Smooth muscle cell of the brain vasculature (primary cell): ENCODE measurements at places on chromosomes 16 and 17.

DNA sequence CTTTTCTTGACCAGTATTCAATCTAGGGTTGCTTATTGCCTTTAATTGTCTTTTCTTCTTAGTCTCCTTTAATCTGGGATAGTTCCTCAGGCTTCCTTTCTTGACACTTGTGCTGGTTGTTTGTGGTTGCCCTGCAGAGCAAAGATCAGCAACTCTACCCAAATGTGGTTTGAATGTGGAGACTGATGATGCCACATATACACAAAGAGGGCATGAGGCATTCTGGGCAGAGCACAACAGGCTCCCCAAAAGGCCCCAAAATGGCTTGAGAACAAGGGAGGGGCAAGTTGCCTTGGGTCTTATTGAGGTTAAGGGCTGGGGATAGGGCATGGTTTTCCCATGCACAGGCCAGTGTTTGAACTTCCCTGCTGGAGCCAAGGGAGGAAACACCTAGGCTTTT lies 29.8 kb upstream of the HOXB9 start:
- no peak for DNase-seq

- DNase-seq, result no peak
These were observed 235.5 kb downstream of the SHISA9 start for GRCh38 chr16:13136901-13137300.

GRCh38 chr17:41505007-41505808 lies at the start of gene KRT13:
KRT13 (minus strand) TSS chr17:41505612; CDS start chr17:41505550, 62 bp downstream.
- no peak for DNase-seq

GRCh38 chr16:31258366-31258765 lies 1.4 kb upstream of the ITGAM start:
- no peak for DNase-seq

DNA sequence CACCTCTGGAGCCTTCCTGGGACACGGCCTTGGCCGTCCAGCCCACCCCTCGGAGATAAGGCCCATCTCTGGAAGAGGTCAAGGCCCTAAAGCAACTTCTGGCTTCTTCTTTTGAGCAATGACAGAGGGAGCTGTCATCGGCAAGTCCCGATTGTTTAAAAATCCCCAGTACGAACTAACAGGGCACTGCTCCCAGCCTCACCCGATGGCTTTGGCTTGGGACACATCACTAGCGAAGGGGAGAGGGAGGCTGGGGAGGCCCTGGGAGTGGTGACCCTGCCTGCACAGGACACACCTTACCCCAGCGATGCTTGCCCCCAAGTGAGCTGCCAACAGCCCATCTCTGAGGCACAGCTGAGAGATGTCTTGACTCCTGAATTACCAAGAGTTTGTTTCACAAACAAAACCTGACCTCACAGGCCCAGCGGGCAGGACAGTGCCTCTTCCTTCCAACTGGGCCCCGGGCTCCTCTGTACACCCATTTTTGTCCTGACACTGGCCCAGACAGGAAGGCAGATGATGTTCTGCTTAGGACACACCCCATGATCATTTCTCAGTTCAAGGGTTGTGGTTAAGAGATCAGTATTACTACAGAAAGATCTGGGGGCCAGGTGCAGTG lies 4.8 kb downstream of the SYNGR2 start:
- DNase-seq, result no peak

GRCh38 chr17:10741416-10742135 lies 11.8 kb upstream of the TMEM220 start:
- DNase-seq, result no peak

GRCh38 chr17:74445158-74445557 lies 13.3 kb downstream of the GPRC5C start:
- DNase-seq, result no peak

DNA sequence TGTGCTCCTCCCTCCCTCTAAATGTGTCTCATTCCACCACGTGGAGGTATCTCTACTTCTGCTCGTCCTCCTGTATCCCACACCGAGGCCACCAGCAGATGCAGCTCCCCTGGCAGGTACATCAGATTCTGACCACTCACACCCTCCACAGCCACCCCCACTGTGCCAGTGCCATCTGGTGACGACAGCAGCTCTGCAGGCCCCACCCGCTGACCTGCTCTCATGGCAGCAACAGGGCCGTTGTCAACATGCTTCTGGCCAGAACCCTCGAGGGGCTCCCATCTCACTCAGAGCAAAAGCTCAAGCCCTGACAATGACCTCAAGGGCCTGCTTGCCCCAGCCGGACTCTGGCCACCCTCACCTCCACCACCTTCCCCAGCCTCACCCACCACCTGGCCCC lies 93.4 kb downstream of the AMFR start:
- DNase-seq, result no peak

DNA sequence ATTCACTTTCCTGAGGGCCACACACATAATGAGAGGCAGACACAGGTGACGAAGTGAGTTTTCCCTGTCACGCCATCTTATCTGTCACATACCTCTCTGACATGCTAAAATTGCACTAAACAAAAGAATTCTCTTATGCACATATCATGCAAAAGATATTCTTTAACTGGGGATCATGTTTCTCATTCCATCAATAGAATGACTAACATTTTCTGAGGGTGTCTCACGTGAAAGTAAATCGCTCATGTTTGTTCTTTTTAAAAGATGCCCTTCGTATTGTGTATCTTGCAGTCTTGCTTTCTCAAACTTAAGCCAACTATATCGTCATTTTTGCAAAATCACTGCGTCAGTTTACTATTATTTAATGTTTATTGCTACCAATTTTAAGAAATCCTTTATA lies 306.4 kb downstream of the WWOX start:
- DNase-seq, result no peak

DNA sequence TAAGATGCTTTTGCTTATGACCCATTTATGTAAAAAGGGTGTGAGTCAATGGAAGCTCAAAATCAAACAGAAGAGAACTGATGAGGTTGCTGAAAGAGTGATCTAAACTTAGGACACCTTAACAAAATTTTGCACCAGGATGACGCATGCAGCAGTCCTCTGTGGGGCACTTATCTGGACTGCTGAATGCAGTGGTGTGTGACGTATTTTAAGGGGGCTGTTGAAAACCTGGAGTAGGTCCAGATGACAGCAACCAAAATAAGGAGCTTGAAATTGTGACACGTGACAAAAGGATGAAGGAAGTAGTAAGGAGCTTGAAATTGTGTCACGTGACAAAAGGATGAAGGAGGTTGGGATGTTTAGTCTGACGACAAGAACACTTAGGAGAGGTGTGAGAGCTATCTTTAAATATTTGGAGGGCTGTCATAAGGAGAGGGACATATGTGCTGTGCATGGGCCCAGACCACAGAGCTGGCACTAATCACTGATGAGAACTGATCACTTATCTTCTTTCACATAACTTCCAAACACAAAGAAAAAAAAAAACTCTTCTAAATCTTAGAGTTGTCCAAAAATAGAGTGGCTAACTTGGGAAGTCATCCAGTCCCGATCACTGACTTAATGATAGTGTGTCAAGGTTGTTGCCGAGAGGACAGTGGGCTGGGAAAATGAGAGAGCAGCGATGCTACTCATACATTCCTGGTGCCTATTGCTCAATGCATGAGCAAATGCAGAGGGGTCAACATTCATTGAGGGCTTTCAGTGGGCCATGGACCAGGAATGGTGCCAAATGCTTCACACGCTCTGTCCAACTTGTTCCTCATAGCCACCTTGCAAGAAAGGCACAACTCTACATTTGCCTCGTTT lies 264.2 kb upstream of the ZFHX3 start:
- no peak for DNase-seq

- no peak for DNase-seq
These were observed 40.5 kb upstream of the ACSF3 start for GRCh38 chr16:89052890-89053724.

DNA sequence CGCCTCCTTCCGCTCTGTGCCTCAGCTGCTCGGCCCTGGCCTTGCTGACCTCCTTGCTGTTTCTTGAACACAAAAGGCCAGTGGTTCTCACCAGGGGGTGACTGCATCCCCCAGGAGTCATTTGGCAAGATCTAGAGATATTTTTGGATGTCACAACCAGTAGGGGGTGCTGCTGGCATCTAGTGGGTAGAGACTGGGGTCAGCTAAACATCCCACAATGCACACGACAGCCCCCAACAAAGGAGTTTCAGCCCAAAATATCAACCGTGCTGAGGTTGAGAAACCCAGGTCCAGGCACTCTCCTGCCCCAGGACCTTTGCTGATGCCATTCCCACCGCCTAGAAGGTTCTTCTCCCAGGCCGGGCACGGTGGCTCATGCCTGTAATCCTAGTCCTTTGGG lies 39.7 kb downstream of the ABCC6 start:
- no peak for DNase-seq

GRCh38 chr16:17469011-17469740 lies 1.6 kb downstream of the XYLT1 start:
- DNase-seq, result no peak

DNA sequence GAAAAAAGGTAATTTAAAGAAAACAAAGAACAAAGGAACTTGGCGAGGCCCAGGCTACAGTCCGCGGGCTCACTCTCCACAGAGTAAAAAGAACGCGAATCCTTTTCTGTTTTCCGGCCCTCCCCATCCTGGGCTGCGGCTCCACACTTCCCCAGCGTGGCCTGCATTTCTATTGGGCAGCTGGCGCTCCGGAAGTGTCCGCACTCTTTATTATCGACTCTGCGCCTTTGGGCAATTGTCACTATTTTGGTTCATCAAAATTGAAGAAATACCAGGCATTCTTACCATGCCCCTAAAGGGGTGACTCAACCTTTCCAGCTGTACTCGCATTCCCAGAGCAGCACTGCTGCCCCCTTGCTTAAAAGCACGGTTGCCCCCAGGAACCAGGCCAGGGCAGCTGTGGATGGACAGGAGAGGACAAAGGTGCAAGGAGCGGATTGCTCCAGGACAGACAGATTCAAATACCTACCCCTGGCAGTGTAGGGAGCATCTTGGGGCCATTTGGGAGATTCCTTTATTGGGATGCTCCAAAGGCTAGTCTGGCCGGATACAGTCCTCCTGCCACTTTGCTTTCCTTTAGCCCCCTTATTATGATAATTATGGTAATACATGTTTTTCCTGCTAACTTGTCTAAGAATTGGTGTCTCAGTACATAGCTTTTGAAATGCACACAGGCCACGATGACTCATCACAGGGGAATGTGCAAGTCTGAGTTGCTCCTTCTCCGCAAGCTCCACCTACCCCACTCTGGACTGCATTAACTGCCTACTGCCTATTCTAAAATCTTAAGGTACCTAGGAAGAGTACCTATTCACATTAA lies 985 bp upstream of the SLFN12 start:
- DNase-seq, result peak; percentile 92

DNA sequence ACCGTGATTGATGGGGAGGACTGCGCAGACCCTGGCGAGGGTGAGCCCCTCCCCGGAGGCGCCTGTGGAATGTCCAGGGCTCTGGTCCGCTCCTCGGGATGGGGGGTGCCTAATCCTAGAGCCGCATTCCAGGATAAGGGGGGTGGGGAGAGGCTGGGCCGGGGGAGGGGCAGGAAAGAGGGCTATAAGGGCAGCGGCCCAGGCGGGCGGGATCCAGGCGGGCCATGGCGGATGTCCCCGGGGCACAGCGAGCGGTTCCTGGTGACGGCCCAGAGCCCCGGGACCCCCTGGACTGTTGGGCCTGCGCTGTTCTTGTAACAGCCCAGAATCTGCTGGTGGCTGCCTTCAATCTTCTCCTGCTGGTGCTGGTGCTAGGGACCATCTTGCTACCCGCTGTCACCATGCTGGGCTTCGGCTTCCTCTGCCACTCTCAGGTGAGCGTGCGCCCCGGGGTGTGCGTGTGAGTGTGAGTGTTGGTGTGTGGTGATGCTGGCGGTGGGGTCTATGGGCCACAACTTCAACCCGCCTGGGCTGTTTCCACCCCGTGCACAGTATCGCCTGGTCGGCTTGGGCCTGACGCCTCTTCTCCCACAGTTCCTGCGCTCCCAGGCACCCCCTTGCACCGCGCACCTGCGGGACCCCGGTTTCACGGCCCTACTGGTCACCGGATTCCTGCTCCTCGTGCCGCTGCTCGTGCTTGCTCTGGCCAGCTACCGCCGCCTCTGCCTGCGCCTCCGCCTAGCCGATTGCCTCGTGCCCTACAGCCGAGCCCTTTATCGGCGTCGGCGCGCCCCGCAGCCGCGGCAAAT lies at the start of gene TMEM88:
Gene TMEM88 (plus strand): TSS at position 216 of the 809 bp plus-strand sequence. CDS start 9 bp downstream, at position 225.
- DNase-seq, result no peak

DNA sequence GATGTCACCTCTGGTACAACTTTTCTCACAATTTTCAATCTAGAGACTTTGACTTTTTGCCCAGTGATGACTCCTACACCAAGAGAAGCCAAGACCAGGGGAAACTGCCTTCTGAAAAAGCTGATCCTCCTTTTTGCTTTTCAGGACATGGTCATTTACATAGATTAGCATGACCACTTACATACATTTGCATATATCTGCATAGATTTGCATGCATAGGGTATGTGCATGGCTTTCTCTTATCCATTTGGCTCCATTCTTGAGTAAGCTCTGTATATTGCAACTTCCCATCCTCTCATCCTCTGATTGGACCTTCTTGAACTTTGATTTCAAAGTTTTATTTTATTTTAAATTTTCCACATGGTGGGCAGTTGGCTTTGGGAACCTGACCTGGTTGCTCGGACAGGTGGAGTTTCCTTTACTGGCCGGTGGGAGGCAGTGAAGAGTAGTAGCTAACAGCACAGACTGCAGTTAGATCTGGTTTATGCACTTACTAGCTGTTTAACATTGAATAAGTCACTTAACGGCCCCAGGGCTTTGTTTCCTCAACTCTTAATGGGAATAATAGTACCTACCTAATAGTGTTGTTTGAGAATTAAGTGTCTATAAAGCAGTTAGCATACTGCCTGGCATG lies 92.9 kb downstream of the GPR139 start:
- no peak for DNase-seq
